ENCODE measurements at places on chromosomes 16 and 17. TPM values are rescaled to one million over a fixed set of nuclear protein-coding genes. Genes with fewer than 3 reads are reported as not detected.

Gene SKAP1
- 0.31 TPM for total RNA-seq

Gene KRT14
- not detected for total RNA-seq

Gene HID1
- 30.4 TPM for total RNA-seq

Gene PRM1
- not detected for total RNA-seq

Gene COQ9
- 51.0 TPM for total RNA-seq

Gene PRR14
- total RNA-seq: 16.3 TPM

Gene SDR42E1
- not detected for total RNA-seq

Gene PROCA1
- 5.0 TPM for total RNA-seq

Gene SLC16A5
- 1.3 TPM for total RNA-seq

Gene NAA38
- 24.1 TPM for total RNA-seq

Gene TMEM238L
- not detected for total RNA-seq
